Dermis microvascular lymphatic vessel endothelial cell (primary cell): ENCODE measurements at places on chromosomes 12 and 14.

- DNase-seq = peak; percentile 89
These were observed 11.3 kb downstream of the KIF26A start for GRCh38 chr14:104149617-104150135.

DNA sequence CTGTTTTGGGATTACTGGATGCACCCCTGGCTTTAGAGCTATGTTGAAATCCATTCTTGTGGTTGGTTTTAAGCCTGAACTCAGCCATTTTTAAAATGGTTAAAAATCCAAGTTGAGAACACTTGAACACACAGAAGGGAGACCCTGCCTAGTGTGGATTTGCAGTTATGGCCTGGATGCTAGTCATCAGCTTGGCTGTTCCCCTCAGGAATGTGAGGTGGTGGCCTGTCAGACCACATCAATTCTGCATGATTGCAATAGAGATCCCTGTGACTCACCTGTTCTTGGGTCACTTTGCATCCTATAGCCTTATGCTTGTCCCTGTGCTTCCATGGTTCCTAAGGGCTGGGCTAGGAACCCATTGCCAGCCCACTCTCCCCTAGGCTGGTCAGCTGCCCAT is 454.1 kb downstream of the ATP23 start:
- no peak for DNase-seq

GRCh38 chr14:83085725-83086124 is 1552.1 kb upstream of the SEL1L start:
- DNase-seq = no peak

DNA sequence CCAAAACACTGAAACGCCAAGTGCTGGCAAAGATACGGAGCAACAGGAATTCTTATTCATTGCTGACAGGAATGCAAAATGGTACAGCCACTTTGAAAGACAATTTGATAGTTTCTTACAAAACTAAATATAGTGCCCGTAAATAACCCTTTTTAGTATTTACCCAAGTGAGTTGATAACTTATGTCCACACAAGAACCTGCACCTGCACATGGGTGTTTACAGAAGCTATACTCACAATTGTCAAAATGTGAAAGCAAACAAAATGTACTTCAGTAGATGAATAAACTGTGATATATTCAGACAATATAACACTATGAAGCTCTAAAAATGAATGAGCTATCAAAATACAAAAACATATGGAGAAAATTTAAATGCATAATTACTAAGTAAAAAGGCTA is 86.6 kb downstream of the ATXN7L3B start:
- no peak for DNase-seq

- no peak for DNase-seq
These were observed at the start of gene DEGS2 for GRCh38 chr14:100159094-100159864. TSS of gene DEGS2 (minus strand) at chr14:100159645. CDS start at chr14:100159587, 58 bp downstream.

GRCh38 chr12:27987331-27987730 is 14.8 kb upstream of the PTHLH start:
- no peak for DNase-seq

- no peak for DNase-seq
These were observed 28.7 kb downstream of the HELB start for GRCh38 chr12:66331016-66331415.

DNA sequence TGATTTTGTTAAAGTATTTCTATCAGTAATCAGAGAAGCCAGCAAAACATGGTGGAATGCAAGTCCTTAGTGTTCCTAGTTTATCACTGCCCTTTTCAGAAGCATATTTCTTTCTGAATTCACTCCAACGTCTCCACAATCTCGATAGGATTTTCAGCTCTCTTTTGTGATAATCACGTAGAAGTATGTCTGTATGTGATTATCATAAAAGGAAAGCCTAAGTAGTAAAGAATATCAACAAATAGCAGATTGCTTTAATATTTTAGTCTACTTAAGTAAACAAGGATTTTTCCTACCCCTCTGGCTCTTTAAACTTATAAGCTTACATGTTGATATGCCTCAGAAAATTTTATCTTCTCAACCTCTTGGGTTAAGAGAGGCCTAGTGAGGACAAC is 147.4 kb upstream of the NUDT4 start:
- no peak for DNase-seq

- DNase-seq = no peak
These were observed 16.3 kb upstream of the METTL17 start for GRCh38 chr14:20973501-20973900.

DNA sequence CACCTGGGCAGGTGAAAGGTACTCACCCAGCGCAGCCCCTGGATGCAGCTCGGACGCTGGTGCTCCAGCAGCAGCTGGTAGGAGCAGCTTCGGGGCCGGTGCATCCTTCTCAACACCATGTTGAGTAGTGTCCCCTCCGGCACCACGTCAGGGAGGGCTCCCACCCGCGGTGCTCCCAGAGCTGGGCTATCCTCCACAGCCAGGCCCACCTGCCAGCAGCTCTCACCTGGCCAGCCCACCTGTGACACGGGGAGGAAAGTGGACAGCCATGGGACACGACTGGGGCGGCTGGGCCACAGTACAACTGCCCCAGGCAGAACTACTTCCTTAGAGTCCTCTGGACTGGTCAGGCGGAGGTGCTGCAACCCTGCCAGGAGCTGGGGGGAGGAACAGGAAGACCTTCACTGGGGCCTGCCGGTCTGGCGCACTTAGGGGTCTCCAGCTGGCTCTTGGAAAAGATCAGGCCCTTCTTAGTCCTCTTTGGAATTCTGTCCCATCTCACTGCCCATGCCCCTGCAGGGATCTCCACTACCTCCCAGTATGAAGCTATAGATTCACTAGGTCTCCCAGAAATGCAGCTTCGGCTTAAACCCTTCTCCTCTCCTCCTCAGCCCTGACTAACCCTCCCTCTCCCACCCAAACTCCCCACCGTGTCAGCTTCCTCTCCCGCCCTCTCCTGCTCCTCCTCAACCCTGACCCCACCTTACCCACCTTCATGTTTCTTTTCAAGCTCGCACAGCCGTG is 668 bp downstream of the RAPGEF3 start:
- no peak for DNase-seq

GRCh38 chr14:63638493-63638892 is 3.2 kb downstream of the WDR89 start:
- DNase-seq = no peak

DNA sequence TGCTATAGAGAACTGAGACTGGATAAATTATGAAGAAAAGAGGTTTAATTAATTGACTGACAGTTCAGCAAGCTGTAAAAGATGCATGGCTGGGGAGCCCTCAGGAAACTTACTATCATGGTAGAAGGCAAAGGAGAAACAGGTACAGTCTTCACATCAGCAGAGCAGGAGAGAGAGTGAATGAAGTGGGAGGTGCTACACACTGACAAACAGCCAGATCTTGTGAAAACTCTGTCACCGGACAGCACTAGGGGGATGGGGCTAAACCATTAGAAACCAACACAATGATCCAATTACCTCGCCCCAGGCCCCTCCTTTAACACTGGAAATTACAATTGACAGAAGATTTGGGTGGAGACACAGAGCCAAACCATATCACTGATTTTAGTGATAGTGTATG is 682.4 kb downstream of the SLC16A7 start:
- peak; percentile 34 for DNase-seq

DNA sequence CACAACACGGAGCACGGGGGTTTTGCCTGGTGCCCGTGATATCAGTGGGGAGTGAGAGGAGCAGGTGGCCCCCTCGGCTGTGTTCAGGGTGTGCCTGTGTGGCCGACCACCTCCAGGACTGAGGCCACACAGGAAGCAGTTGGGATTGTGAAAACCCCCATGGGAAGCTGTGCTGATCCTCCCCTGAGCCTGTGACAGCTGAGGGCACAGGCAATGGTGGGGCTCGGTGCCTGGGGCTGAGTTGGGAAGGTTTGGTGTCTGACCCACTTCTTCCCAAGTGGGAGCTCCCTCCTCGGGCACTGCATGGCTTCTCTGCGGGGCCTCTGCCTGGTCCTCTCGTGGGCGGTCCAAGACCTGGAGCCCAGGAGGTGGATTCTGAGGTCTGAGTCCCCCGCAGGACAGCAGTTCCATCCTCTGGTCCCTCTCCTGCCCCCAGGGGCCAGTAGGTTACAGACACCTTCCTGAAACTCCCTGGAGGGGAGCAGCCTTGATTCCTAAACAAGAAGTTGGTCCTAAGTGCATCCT is 17.9 kb downstream of the PACS2 start:
- DNase-seq = no peak

GRCh38 chr12:121404734-121405133 is 4.8 kb downstream of the RNF34 start:
- peak; percentile 16 for DNase-seq

DNA sequence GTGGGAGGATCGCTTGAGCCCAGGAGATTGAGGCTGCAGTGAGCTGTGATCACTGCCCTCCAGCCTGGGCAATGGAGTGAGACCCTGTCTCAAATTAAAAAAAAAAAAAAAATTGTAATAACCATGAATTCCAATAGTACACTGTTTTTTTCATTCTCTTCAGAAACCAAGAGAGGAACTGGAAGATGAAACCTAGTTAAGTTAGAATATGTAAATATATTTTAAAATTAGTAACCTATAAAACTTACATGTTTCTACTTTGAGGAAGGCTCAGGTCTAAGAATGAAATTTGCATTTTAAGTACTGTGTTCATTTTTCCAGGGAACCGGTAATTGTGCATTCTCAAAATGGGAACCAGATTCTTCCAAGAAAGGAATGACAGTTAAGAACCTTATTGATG is 18.8 kb downstream of the KNTC1 start:
- no peak for DNase-seq

DNA sequence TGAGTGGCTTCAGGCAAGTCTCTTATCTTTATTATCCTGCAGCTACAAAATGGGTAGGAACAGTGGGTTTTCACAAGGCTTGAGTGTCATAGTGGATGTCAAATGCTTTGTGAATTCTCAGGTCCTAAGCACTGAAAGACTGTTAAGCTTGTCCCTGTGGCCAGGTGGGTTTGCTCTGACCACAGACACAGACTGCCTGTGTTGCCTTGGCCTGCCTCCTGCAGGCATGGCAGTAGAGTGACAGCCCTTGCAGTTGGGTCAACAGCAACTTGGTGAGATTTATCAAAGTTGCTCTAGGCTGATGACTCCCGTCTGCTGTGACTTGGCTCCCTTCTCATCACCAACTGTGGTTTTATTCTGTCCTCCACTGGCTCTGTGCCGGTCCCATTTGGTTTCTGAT is 520.0 kb upstream of the CCDC196 start:
- DNase-seq = no peak

DNA sequence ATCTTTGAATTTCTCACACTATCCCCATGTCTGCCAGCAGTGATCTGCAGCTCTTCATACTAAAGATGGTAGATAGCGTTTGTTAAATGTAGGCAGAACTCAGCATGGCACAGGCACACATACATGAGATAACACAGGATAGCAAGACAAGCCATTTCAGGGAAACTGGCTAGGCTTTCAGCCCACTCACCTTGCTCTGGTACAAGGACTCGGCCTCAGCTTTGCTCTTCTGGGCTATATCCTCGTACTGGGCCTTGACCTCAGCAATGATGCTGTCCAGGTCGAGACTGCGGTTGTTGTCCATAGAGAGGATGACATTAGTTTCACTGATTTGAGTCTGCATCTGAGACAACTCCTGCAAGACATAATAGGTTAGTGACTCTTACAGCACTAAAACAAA is 3.1 kb downstream of the KRT1 start:
- no peak for DNase-seq

DNA sequence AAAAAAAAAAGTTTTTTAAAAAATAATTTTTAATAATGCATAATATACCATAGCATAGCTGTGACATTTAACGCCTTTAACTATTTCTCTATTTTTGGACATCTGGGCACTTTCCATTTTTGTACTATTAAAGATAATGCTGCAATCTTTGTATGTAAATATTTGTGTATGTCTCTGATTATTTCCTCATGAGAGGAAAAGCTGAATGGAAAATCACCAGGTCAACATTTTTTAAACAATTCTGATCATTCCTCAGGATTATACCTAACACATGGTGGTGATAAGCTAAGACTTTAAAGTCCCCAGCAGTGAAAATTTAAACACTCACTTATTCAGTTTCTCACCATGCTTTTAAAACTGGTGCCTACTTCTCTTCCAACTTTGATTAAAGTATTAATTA is 31.3 kb upstream of the NR1H4 start:
- no peak for DNase-seq

- no peak for DNase-seq
These were observed 198.9 kb downstream of the RBM19 start for GRCh38 chr12:113766879-113767878.

GRCh38 chr14:51445001-51445390 is 204.9 kb downstream of the TMX1 start:
- no peak for DNase-seq

GRCh38 chr12:115774148-115774895 is 503.2 kb downstream of the MED13L start:
- DNase-seq = no peak

GRCh38 chr12:640773-641172 is 22.5 kb downstream of the NINJ2 start:
- no peak for DNase-seq

DNA sequence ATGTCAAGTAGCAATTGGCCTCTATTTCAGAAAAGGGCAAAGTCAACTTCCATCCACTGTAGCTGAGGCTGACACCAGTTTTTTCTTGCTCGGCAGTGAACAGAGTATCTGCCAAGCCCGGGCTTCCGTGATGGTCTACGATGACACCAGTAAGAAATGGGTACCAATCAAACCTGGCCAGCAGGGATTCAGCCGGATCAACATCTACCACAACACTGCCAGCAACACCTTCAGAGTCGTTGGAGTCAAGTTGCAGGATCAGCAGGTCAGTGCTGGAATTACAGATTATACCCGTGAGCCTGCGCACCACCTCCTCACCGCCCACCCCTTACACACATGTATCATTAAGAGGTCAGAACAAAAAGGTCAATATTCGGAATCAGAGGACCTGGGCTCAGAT is 19.4 kb downstream of the EVL start:
- DNase-seq = no peak

- DNase-seq = no peak
These were observed 345.9 kb downstream of the DPF3 start for GRCh38 chr14:72547999-72548398.

DNA sequence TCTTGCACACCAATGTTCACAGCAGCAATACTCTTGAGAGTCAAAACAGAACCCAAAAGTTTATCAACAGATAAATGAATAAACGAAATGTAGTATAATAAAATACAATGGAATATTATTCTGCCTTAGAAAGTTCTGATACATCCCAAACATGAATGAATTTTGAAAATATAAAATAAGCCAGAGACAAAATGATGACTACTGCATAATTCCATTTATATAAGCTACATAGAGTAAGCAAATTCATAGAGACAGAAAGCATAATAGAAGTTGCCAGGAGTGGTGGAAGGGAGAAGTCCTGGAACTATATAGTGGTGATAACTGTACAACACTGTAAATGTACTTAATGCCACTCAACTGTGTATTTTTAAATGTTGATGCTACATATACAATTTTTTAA is 21.1 kb downstream of the KDM5A start:
- no peak for DNase-seq

- DNase-seq = no peak
These were observed 19.8 kb downstream of the CKB start for GRCh38 chr14:103502877-103503276.

DNA sequence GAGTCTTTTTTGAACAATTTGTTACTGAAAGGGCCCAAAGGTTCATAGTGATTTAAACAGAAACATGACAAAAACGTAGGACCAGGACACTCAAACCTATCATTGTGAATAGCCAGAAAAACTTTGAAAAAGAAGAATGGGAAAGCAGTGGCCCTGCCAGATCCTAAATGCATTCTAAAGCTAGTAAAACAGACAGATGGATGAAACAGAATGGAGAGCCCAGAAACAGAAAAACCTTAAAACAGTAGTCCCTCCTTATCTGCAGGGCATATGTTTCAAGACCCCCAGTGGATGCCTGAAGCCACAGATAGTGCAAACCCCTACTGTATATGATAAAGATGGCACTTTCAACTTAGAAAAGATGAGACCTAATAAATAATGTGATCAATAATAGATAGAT is 93.7 kb downstream of the KICS2 start:
- no peak for DNase-seq
